ENCODE measurements at places on chromosomes 2 and 18.

GRCh38 chr2:20015482-20016083 is 3.1 kb upstream of the MATN3 start:
- DNase-seq = no peak

- DNase-seq = no peak
Observed at GRCh38 chr2:72533765-72534164, 292.1 kb downstream of the EXOC6B start.

DNA sequence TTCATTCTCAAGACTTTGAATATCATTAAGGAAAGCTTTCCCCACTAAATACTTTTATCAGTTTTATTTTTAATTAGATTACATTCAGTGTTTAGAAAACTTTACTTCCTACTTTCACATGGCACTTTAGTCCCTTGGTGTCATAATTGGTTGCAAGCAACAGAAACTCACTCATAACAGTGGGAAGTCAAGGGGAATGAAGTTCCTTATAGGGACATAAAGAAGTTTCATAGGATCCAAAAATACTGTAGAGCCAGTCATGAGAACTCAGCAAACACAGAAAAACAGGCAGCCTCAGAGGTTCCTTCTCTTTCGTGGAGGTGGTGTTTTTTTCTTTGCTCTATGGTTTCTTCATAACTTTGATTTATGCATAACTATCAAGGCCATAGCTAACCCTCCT is 809.0 kb downstream of the BCL11A start:
- DNase-seq = no peak

DNA sequence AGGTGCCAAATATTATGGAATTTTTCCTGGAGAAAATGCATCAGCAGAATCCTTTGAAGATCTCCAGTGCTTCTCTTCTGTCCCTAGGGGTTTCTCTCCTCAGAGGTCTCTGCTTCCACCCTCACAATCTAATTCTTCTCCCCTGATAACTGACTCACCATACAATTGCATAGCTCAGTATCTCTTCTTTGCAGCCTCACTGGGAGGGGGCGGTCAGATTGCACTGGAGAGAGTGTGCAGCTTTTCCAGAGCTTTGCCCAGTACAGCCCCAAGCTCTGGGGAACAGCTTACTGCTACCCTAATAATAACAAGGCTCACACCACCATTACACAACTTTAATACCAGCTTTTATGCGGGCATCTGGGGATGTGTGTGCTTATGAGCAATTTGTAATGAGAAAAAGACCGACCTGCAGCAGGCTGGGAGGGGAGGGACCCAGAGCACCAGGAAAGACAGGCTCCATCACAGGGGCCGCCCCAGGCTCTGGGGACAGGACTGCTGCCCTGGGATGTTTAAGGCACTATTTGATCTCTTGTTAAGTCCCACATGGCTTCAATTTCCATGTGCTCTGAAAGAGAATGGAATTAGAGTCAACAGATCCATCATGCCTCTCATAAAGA is 276.6 kb upstream of the SIX2 start:
- DNase-seq = no peak

DNA sequence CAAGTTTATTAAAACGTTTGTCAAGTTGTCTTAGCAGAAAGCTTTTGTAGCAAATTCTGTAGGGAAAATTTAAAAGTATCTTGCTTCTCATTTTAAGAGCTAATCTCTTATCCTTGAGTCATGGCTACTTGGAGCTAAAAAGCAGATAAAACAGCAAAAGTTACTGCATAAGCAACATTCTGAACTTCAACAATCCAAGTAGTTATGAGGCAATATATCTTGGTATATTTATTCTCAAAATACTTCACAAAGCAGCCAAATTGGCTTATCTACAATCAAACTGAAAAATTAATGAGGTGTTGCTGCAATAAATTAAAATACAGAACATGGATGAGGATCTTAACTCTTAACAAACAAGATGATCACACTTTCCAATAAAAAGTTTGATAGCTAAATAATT is 306.5 kb downstream of the PIEZO2 start:
- no peak for DNase-seq
